NCI-H2081 treated with DMSO at 0.1 percent for 48 hours (cell line): ENCODE measurements at places on chromosomes 7 and 10.

DNA sequence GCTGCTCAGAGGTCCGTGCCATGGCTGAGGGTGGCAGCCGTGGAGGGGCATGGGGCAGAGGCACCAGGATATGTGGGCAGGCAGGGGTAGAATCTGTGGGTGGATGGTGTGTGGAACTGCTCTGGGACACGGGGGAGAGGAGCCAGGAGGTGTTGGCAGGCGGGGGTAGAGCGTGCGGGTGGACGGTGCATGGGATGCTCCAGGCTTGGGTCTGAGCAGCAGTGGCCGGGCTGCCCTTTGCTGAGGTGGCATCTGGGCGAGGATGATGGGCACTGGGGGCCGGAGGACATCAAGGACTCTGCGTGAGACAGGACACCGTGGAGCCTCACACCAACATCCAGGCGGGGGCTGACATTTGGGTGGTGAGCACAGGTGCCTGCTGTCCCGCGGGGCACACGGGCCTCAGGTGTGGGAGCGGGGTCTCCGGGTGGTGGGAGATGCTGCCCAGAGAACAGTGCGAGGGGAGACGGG lies 46.2 kb downstream of the JAKMIP3 start:
- no peak for DNase-seq

DNA sequence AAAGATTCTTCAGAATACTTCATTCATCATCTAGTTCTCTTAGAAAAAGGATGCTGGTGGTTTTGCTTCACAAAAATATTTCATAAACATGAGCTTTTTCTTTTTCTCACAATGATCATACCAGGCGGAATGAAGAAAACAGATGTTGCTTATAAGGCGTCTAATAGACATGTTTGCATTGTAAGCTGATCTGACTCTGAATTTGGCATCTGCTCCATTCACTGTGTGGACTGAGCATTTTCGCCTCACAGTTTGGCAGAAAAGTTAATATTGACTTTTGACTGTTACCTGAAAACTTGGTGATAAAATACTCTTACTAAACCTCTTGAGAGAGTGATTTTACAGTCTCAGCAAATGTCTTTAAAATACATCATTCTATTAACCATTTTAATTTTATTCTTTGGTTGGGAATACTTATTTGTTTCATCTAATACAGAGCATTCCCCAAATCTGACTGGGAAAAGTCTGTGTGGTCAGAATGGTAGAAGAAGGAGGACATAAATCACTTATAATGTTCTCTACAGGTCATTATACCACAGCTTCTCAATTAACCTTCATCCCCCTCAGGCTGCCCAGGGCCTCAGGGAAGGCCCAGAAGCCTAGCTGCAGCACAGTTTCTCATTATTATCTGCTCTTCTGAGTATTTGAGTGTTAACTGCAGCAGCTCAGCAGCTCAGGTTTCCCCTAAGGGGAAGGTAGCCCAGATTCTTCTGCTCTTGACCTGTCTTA lies 121.6 kb upstream of the KAT6B start:
- DNase-seq = peak; percentile 58

DNA sequence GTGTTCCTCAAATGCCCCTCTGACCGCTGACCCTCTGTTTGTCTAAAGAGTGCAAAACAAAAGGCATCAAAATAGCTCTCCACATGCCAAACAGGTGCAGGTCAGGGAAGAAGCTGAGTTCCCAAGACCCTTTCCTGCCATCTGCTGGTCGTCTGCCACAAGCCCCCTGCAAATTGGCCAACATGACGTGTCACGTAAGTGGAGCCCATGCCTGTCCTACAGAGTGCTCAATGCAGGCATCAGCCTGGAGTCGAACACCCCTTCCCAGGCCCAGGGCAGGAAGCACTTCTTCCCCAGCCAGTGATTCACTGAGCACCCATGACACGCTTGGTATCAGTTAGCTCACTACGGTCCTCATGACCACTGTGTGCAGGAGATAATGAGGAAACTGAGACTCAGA lies 14.1 kb downstream of the TMEM72 start:
- DNase-seq = no peak

DNA sequence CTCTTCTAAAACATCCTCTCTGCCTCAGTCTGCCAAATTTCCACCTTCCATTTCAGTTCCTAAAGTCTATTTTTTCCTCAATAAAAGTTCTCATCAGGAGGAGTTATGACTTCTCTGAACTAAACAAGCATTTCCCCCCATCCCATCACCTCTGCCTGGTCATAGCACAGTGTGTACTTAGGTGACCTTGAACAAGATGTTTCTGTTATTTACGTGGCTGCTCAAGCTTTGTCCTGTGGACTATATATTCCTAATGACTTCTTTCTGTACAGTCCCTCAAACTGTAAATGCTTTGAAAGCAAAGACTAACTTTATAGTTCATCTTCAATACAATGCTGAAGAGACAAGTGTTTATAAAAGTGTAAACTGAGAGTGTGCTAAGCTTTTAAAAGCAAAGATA lies 166.9 kb downstream of the CPEB3 start:
- DNase-seq = no peak

GRCh38 chr7:13751766-13752165 lies 237.7 kb downstream of the ETV1 start:
- no peak for DNase-seq

DNA sequence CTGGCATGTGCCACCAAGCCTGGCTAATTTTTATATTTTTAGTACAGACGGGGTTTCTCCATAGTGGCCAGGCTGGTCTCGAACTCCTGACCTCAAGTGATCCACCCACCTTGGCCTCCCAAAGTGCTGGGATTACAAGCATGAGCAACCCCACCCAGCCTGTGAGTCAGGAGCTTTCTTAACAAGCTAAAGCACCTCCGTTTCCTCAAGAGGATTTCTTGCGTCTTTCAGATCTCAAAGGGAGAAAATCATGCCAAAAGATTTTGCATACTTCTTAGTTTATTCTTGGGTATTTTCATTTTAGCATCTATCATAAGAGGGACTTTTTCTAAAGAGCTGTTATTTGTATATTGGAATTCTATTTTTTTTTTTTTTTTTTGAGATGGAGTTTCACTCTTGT lies 47.9 kb upstream of the FOXK1 start:
- no peak for DNase-seq

- DNase-seq = no peak
Measured at GRCh38 chr10:47348661-47349470, 703 bp downstream of the RBP3 start.

DNA sequence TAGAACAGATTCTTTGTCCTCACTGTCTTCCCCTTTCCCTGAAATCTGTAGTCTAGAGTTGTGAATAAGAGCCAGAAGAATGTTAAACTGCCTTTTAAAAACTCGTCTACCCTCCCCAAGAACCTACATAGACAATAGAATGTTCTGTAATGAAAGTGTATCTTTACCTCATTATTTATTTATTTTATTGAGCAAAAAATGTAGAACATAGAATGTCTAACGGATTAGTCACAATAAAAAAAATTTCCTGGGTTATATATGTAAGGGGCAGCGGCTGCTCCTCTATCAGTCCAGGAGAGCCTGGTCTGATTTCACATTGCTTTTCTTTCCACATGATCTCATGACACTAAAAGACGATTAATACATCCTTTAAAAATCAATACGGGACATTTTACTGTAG lies 135.7 kb downstream of the SDK1 start:
- no peak for DNase-seq

DNA sequence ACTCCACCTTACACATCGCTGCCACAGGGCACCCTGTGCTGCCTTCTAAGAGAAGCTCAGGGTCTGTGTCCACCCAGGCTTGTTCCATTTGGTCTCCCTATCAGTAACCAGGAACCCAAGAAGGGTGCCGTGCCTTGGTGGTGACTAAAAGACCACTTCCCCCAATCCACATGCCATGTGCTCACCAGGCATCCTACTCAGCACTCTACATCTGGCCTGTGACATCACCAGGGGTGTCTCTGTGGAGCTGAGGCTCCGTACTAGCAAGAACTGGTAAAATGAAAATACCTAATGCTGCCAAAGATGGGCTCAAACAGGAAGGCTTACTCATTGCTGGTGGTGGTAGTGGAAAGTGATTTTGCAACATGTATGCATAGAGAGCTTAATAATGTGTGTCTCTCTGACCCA lies 19.0 kb upstream of the C10orf71 start:
- no peak for DNase-seq

DNA sequence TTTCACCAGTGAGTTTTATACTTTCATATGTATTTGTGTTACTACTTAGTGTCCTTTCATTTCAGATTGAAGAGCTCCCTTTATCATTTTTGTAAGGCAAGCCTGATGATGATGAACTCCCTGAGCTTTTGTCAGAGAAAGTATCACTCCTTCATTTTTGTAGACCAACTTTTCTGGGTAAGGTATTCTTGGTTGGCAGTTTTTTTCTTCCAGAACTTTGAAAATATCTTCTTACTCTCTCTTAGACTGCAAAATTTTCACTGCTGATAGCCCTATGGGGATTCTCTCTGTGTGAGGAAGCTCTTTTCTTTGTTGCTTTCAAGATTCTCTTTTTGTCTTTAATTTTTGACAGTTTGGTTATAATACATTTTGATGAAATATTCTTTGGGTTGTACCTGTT lies 35.7 kb downstream of the CCDC7 start:
- no peak for DNase-seq

DNA sequence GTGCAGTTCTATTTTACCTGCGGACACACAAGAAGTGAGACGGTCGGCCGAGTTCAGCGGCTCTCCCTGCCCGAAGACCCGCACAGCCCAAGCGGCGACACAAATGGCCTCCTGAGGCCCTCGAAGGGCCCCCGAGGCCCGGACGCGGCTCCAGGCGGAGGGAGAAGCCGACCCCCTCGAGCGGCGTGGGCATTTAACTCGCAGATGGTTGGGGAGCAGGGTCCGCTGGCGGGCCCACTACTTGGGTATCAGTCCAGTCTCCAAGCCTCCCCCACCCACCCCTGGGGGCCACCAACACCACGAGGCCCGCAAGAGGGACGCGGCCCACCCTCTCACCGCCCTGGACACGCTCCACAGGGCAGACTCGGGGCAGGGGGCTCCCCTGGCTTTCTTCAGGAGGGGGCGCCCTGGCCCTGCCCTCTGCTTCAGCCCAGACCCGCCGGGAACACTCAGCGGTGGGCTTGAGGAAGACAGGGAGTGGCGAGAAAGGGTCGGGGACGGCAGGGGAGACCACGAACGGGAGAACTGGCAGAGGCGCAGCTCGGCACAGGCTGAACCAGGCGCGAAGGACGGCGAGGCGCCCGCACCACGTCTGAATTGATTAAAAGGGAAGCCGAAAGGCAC lies 1.7 kb downstream of the IGF2BP3 start:
- no peak for DNase-seq

DNA sequence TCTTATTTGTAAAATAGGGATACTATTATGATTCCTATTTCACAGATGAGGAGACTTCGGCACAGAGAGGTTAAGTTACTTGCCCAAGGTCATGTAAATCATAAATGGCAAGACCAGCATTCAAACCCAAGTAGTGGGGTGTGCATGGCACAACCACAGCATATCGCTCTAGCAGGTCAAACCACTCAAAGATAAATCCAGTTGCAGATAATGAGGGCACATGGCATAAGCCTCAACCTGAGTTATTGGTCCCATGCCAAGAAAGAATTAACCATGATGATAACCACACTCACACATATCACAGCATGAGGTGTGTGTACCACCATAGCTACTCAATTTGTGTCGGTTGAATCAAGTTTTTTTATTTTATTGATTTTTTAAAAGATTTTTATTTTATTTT lies 180.5 kb downstream of the CREB5 start:
- no peak for DNase-seq

GRCh38 chr7:84009051-84009450 lies 185.5 kb downstream of the SEMA3A start:
- DNase-seq = no peak

GRCh38 chr10:111139567-111139966 lies 62.7 kb downstream of the ADRA2A start:
- DNase-seq = no peak

- DNase-seq = no peak
Measured at GRCh38 chr10:117514971-117515370, 27.6 kb upstream of the EMX2 start.

- no peak for DNase-seq
Measured at GRCh38 chr10:132607961-132608495, 70.4 kb downstream of the INPP5A start.

DNA sequence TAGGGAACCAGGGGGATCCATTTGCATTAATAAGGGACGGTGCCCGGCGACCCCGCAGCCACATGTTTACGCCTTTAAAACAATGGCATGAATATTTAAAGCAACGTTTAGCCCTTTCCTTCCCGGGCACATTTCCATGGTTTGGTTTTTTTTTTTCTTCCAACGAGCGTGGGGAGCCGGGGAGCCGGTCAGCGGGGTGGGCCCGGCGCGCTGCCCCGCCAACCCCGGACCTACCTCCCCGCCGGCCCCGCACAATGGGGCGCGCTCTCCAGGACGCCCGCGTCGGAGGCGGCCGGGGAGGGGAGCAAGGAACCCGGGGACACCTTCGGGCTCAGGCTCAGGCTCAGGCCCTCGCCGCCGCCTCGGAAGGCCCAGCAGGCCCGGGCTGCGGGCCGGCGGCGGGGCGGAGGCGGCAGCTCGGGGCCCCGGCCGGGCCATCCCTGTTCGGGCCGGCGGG lies 1.0 kb downstream of the SEPHS1 start:
- no peak for DNase-seq

GRCh38 chr7:157297185-157297584 lies 39.6 kb upstream of the DNAJB6 start:
- DNase-seq = no peak

GRCh38 chr7:41879403-41879802 lies 176.5 kb upstream of the INHBA start:
- no peak for DNase-seq

GRCh38 chr7:145219461-145219860 lies 383.6 kb upstream of the TPK1 start:
- no peak for DNase-seq

- no peak for DNase-seq
Measured at GRCh38 chr7:157767506-157768197, 430.8 kb downstream of the DNAJB6 start.

- DNase-seq = no peak
Measured at GRCh38 chr10:104342941-104343411, 4.7 kb upstream of the ITPRIP start.

GRCh38 chr10:62250594-62251198 lies 17.9 kb downstream of the RTKN2 start:
- no peak for DNase-seq

GRCh38 chr10:42997849-42998165 lies 79.1 kb upstream of the RET start:
- DNase-seq = no peak
